Left ventricle myocardium superior (tissue), 1 donor: ENCODE measurements at places on chromosomes 7 and 10.

DNA sequence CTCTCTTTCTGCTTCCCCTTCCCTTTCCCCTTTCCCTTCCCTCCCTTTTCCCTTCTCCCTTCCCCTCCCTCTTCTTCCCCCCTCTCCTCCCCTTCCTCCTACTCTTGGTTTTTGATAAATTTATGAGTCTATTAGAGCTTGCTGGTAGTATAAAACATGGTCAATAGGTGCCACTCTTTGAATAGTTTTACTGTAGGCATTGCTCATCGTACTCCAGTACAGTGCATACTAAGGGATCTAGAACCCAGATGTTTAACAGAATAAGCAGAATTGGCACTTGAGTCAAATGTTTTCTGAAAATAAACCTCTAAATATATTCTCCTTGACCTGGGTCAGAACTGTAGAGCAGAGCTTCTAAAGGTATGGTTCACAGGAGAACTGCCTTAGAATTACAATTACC, 126.7 kb downstream of the SORCS3 start:
- no peak for DNase-seq

DNA sequence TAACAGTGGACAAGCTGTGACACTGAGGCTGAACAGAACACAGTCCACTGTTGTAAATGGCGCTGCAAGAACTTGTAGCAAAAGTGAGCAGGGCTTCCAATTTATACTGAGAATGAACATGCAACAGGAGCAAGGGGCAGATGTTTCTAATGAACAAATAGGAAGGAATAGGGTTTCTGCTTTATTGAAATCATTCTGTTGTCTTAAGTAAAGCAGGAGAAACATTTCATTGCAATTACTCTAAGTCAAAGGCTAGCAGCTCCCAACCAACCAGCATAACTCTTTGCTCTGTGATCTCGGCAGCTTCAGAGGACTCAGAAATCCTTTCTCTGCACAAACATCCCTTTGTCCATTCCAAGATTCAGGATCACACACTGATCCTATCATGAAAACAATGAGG, 236.2 kb upstream of the PRSS58 start:
- DNase-seq = no peak

- DNase-seq = no peak
Measured at GRCh38 chr7:33550979-33551378, 354.4 kb upstream of the BMPER start.

- DNase-seq = no peak
Measured at GRCh38 chr10:45404770-45405120, 30.7 kb downstream of the ALOX5 start.

DNA sequence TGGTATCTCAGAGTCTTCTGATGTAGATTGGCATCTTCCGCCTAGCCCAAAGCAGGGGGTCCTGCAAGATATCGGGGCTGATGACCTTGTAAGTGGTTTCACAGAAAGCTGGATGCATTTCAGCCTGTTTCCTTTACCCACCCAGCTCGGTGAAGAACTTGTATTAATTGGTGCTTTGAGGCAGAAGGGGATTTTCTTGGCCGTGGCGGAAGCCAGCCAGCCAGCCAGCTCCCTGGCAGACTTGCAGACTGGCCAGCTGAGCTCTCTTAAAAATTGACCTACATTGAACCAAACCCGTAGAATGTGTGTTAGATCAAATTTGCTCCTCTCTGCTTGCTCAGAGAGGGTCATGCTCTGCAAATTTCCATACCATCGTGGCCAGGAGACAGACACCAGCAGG, 218.4 kb downstream of the ADAM12 start:
- no peak for DNase-seq

GRCh38 chr10:51405580-51406351, 293.6 kb downstream of the CSTF2T start:
- DNase-seq = no peak

DNA sequence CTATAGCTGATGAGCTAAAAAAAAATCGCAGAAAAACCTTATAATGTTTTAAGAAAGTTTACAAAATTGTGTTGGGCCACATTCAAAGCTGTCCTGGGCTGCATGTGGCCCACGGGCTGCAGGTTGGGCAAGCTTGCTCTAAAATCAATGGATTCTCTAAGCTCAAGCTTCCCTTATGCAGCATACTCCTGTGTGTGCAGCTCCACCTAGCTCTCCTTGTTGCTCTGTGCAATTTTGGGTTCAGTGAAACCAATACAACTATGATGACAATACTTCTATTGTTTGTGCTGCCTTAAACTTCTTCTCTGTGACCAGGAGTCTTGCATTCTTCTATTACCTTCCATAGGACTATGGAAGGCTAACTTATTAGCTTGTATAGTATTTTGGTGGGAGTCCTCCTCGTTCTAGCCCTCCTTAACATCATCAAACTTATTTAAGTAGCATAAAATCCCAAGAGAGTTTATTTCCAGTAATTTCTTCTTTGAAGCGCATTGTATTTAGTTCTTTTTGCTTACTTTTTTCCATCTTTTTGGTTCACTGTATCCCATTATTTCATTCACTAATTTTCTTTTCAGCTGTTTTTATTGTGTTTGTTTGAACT, 170.9 kb upstream of the SMIM30 start:
- no peak for DNase-seq

GRCh38 chr10:119637631-119638030, 13.5 kb upstream of the BAG3 start:
- DNase-seq = no peak

DNA sequence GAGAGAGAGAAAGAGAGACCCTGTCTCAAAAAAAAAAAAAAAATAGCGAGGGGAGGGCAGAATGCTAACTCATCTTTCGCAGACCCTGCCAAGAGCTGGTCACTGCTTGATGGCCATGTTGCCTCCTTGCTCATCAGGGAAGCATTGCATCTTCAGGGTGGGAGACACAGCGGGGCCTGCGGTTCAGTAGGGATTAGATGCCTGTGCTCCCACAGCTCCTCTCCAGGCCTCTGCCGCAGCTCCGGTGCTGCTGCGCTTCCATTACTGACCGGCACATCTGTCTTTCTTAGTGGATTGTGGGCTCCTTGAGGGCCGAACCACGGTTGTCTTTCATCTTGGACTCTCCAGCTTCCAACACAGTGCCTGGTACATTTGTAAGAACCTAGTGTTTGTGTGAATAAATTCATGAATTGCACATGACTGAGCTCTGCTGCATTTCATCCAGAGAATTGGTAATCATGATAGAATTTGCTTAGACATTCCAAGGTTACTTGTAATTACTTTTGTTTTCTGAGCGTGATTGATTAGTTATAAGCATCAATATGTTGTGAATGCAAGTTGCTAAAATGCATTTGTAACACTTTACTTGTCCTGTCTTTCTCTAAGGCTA, 16.8 kb downstream of the HK1 start:
- DNase-seq = no peak

DNA sequence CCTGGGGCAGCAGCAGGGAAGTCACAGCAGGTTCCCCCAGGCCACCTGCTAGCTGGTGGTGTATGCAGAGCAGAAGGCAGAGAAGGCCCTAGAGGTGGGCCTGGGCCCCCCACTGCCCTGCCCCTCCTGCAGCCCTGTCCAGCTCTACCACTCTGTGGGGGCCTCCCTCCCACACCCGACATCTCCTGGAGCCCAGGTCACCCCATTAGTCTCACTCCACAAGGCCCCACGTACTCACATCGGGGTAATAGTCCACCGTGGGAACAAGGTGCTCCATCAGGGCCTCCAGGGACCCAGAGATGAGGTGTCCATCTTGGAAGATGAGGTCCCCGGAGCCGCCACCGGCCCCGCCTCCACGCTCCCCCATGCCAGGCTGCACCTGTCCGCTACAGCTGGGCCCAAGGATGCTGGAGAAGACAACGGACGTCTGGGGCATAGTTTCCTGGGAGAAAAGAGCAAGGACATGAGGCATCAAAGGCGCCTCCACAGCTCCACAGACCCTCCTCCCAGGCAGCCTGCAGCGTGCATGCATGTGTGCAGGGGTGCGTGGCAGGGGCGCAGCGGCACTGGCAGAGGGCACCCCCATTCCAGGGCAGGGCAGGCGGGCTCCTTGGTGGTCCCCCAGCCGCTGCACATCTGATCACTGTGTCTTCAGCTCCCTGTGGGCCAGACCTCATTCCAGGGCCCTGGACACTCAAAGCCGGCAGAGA, 61.0 kb downstream of the RASGEF1A start:
- peak; percentile 30 for DNase-seq

DNA sequence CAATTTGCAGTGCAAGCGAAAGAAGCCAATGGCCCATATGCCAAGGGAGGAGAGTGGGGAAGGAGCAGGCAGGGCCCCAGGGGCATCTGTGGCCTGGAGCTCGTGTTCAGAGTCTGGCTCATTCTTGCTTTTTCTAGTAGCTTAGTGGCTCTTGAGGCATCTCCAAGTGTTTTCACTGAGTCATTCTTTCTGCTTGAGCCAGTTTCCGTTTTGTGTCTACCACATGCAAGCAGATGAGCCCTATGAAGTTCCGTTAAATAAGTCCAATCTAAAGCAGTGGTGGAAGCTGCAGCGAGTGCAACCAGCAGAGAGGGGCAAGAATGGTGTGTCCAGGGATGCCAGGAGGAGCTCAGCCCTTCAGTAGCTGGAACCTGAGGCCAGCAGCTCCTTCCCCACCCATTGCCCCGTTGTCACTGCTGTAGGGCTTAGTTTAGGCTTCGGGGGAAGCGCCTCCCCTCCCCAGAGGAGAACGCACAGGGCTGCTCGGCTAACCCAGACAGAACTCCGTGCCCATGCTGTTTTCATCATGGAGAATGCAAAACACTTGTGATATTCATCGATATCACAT, 57.4 kb upstream of the EBF3 start:
- DNase-seq = no peak

- DNase-seq = no peak
Measured at GRCh38 chr10:29471544-29471859, 163.3 kb downstream of the SVIL start.

DNA sequence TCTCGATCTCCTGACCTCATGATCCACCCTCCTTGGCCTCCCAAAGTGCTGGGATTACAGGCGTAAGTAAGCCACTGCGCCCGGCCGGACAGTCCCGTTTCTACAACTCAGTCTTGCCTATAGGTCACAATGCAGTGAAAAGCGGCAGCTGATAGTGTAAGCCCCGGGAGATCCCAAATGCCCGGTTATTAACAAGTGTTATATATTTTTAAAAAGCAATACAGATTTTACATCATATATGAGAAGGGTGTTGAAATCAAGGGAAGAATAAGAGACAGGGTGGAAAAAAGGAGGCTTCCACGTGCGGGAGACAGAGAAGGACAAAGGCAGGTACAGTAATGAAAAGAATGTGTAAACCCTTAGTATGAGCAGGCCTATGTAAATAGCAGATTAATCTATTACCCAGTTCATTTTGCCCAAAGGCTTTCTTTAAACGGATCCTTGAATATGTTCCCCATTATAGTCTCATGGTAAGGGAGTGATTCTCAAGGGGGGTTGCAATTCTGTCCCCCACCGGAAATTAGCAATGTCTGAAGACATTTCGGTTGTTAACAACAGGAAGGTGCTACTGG, 170.8 kb downstream of the PDE1C start:
- DNase-seq = no peak

- peak; percentile 6 for DNase-seq
Measured at GRCh38 chr10:1166101-1166827, 110.1 kb downstream of the WDR37 start.

DNA sequence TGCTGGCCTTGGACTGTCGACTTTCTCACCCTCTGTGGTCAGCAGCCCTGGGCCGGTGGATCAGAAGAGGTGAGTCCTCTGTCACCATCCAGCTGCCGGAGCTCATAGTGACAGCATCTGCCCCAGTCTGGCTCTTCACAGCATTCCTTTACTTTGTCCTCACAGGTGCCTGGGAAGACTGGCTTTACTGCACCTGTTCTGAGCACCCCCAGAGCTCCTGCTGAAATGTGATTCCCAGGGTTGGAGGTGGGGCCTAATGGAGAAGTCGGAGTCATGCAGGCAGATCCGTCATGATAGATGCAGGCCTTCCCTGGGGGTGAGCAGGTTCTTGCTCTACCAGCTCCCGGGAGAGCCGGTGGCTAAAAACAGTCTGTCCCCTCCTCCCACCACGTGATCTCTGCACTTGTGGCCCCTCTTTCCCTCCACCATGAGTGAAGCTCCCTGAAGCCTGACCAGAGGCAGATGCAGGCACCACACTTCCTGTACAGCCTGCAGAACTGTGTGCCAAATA, 171.5 kb downstream of the ZMYND11 start:
- no peak for DNase-seq

DNA sequence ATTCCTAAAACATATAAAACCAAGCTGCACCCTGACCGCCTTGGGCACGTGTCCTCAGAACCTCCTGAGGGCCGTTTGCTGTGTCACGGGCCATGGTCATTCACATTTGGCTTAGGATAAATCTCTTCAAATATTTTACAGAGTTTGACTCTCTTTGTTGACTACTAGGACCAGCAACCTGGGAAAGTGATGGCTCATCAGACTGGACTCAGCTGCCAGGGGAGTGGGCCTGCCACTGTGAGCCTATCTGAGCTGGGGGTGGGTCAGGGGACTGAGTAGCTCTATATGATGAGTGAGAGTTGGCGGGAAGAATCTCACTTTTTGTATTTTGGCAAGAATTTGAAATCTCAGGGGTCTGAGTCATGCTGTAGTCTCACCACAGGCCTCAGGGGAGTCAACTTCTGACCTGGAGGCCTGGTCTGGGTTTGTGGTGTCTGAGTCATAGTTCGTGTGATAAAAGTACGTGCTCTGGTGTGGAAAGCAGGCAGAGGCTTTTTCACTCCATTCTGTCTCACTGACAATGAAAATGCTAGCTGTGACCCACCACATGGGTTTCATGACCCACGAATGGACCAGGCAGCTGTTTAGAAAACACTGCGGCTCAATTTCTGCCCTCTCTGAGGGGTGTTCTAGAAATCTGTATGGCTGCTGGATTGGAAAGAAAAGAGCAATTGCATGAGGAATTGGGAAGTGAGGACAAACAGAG, 4.2 kb upstream of the UPP1 start:
- peak; percentile 57 for DNase-seq

DNA sequence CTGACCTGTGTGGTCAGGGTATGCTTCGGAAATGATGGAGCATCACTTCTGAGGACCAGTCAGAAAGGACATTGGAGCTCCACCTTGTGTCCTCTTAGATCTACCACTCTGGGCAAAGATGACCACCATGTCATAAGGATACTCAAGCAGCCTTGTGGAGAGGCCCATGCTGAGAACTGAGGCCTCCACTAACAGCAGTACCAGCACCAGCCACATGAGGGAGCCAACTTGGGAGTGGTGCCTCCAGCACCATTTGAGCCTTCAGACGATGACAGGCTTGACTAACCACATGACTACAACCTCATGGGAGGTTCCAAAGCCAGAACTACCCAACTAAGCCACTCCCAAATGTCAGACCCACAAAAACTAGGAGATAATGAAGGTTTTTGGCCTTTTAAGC, 116.0 kb downstream of the NPTX2 start:
- DNase-seq = no peak

- DNase-seq = no peak
Measured at GRCh38 chr10:100803908-100804307, 58.5 kb downstream of the PAX2 start.

- no peak for DNase-seq
Measured at GRCh38 chr7:46032942-46033341, 111.9 kb upstream of the IGFBP3 start.

GRCh38 chr10:128008521-128009250, 101.8 kb downstream of the PTPRE start:
- no peak for DNase-seq

- DNase-seq = no peak
Measured at GRCh38 chr7:77791336-77791735, 6.9 kb downstream of the TMEM60 start.
